Sigmoid colon (tissue), 7 donors: ENCODE measurements at places on chromosomes 6 and 20. TPM values are rescaled to one million over a fixed set of nuclear protein-coding genes. Genes with fewer than 3 reads are reported as not detected.

DNA sequence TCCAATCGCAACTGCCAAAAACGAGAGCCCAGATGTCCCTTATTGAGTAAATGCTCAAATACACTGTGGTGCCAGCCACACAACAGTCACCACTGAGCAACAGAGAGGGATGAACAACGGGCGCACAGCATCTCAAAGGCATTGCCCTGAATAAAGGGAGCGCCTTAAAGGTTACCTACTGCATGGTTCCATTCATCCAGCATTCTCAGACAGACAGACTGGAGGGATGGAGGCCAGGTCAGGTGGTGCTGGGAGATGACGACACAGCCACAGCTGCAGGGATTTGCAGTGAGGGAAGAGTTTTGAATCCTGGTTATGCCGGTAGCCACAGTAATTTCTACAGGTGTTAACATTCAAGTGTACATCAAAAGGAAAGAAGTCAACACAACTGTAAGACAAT, 615.5 kb upstream of the AGPAT4 start:
- no peaks in the 10 kb centered on the region for H3K27me3 ChIP-seq
- DNase-seq: no peak
- H3K4me1 ChIP-seq: no peaks in the 10 kb centered on the region
- H3K36me3 ChIP-seq: no peaks in the 10 kb centered on the region
- no peak overlapping the region for H3K4me3 ChIP-seq

Gene ADTRP
- 86.9 TPM for polyA plus RNA-seq

GRCh38 chr6:114431641-114432040, 88.8 kb upstream of the HS3ST5 start:
- H3K4me3 ChIP-seq: no peak overlapping the region
- no peaks in the 10 kb centered on the region for H3K36me3 ChIP-seq
- H3K27ac ChIP-seq: no peak overlapping the region
- H3K27me3 ChIP-seq: no peaks in the 10 kb centered on the region

GRCh38 chr20:11429168-11429567, 488.5 kb upstream of the BTBD3 start:
- no peaks in the 10 kb centered on the region for H3K4me1 ChIP-seq
- no peak overlapping the region for H3K27ac ChIP-seq
- no peaks in the 10 kb centered on the region for H3K36me3 ChIP-seq
- DNase-seq: no peak

- no peaks in the 10 kb centered on the region for H3K36me3 ChIP-seq
- H3K27ac ChIP-seq: no peak overlapping the region
- DNase-seq: no peak
- H3K27me3 ChIP-seq: no peaks in the 10 kb centered on the region
Observed at GRCh38 chr20:43022568-43022967, 167.1 kb downstream of the PTPRT start.

Gene MLIP
- 2.8 TPM for polyA plus RNA-seq

Gene ZNF165
- polyA plus RNA-seq: 3.0 TPM
